Mesenteric fat pad (tissue), 1 donor: ENCODE measurements at places on chromosomes 1 and 21.
A peak's percentile ranks its signal among the peaks of the same experiment; 100 is the strongest.

GRCh38 chr1:226617109-226617508 lies 68.5 kb downstream of the STUM start:
- no peak for DNase-seq

DNA sequence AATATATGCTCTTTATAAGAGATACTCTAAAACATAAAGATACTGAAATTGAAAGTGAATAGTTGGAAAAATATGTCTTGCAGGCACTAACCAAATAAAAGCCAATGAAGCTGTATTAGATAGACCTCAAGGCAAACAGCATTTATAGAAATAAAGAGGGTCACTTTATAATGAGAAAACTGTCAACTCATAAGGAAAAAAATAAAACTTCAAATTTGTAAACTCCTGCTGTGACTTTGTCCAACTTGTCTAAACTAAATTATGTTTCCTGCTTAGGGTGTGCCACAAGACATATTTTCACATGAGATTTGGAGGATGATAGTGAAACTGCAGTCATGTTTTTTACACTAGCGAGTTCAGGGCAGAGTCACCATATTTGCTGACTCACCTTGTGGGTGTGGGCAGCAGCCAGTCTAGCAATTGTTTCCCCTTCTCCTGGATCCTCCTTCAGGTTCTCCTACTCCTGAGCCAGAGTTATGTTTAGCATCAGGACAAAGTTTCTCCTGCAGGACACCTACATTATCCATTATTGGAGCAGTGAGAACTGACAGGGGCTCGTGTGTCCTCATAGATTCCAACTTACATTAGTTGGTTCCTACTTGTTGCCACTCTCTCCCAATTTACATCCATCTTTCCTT lies 43.8 kb downstream of the CD53 start:
- no peak for DNase-seq

DNA sequence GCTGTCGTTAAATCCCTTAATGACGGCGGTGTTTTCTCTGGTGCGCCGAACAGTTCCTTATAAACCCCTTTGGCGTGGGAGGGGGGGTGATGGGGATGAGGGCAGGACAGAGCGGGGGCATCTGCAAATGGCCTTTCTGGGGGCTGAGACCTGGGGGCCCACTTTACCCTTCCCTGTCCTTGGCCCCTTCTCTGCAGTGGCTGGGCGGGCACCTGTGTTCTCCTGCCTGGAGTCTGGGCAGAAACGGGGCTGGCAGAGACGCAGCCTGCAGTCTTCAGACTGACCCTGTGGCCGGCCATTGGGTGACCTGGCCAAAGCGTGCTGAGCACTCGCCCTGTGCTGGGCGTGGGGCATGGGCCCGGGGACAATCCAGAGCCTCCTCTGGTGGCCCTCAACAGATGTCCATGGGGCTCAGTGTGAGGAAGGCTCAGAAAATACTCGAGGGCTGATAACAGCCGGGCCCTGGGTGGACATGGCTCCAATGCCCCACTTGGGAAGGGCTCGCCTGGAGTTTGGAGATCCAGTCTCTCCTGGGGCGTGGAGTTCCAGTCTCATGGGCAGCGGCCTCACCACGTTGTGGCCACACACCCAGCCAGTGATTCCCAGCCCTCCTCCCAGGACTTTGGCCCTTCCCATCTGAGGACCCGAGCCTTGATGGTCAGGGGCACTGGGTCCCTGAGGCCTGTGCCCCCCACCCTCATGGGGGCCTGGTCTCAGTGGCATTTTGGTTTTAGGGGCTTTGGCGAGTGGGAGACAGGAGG lies 50.8 kb upstream of the ACTRT2 start:
- peak; percentile 69 for DNase-seq

GRCh38 chr1:12810691-12811408 lies 19.7 kb downstream of the PRAMEF1 start:
- no peak for DNase-seq

- DNase-seq = no peak
These were observed 111.3 kb upstream of the SAMSN1 start for GRCh38 chr21:14657241-14658008.
